ENCODE measurements at places on chromosomes 5 and 9. TPM values are rescaled to one million over a fixed set of nuclear protein-coding genes. Genes with fewer than 3 reads are reported as not detected.

DNA sequence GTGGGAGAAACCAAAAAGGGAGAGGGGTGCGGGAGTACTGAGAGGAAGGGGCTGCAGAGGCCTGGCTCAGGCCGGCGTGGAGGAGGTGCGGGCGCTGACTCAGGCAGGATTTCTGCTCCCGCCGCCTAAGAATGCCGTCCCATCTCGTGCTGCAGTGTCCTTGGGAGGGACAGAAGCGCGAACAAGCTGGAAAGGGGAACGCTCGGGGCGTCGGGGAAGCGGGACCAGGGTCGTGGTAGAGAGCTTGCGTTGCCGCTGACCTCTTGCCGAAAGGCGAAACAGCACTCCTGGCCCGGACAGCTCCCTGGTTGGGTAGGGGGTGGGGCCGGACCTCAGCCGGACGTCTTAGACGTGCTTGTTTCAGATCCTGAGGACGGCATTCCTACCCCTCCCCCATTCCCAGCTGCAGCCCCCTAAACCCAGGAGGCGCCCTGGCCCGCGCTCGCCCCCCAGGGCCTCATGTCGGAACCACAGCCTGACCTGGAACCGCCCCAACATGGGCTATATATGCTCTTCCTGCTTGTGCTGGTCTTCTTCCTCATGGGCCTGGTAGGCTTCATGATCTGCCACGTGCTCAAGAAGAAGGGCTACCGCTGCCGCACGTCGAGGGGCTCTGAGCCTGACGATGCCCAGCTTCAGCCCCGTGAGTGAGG is 1.1 kb downstream of the RELL2 start:
- DNase-seq, result peak; percentile 46
- H3K27me3 ChIP-seq, result no peaks in the 10 kb centered on the region
- H3K4me1 ChIP-seq, result peaks cover 23% of the 10 kb centered on the region
- no peaks in the 10 kb centered on the region for H3K36me3 ChIP-seq

- no peaks in the 10 kb centered on the region for H3K36me3 ChIP-seq
- no peaks in the 10 kb centered on the region for H3K27me3 ChIP-seq
- H3K4me3 ChIP-seq, result no peak overlapping the region
- no peaks in the 10 kb centered on the region for H3K4me1 ChIP-seq
- DNase-seq, result no peak
- H3K27ac ChIP-seq, result no peak overlapping the region
These were observed 98.4 kb downstream of the NLN start for GRCh38 chr5:65820373-65820772.

DAB2IP gene
- not detected for total RNA-seq

DNA sequence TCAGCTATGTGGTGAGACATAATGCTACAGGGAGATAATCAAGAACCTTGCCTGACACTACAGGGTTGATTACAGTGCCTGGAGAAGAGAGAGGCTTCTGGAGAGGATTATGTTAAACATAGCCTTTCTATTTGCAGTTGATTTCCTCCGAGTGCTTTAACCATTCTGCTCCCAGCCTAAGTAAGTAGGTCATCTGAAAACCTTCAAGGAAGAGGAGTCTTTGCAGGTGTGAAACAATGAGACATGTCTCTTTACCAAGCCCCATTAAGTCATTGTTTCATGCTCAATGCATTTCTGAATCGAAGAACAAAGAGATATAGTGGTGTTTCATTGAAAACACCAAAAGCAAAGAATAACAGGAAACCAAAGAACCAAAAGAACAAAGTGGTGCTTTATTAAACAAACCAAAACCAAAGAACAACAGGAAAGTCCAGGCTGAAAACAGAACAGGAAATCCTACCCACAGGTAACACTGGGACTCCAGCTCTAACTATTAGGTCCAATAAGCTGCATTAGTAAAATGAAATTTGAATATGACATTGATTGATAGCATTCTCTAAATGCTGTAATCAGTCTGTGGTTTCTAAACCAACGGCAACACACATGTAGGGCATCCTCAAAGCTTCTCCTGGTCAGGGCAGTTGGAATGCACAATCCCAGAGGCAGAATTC is 113.3 kb upstream of the SPATA31D4 start:
- no peaks in the 10 kb centered on the region for H3K4me1 ChIP-seq
- no peaks in the 10 kb centered on the region for H3K36me3 ChIP-seq
- H3K4me3 ChIP-seq, result no peak overlapping the region
- no peaks in the 10 kb centered on the region for H3K27me3 ChIP-seq
- H3K27ac ChIP-seq, result no peak overlapping the region

- DNase-seq, result peak; percentile 34
- H3K4me3 ChIP-seq, result no peak overlapping the region
- no peaks in the 10 kb centered on the region for H3K36me3 ChIP-seq
These were observed 166 bp downstream of the SEPTIN8 start for GRCh38 chr5:132776938-132777208.

PCDHA8 gene
- not detected for total RNA-seq

LHX6 gene
- total RNA-seq, result not detected

DMGDH gene
- not detected for total RNA-seq

- H3K4me3 ChIP-seq, result no peak overlapping the region
- H3K36me3 ChIP-seq, result no peaks in the 10 kb centered on the region
- DNase-seq, result no peak
- H3K27ac ChIP-seq, result no peak overlapping the region
These were observed 40.0 kb downstream of the PTGES start for GRCh38 chr9:129712634-129713401.

DNA sequence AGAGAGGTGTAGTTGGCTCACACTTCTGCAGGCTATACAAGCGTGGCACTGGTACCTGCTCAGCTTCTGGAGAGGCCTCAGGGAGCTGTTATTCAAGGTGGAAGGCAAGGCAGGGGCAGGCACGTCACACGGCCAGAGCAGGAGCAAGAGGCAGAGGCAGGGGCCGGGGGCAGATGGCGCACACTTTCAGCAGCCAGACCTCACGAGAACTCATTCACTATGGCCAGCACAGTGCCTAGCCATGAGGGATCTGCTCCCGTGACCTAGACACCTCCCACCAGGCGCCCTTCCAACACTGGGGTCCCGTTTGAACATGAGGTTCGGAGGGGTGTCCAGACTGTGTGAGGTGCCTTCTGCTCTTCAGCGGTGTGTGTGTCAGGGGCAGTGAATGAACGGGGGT is 71.0 kb upstream of the FCN1 start:
- H3K4me3 ChIP-seq, result no peak overlapping the region
- no peaks in the 10 kb centered on the region for H3K27me3 ChIP-seq
- H3K4me1 ChIP-seq, result no peaks in the 10 kb centered on the region
- no peak overlapping the region for H3K27ac ChIP-seq
- no peak for DNase-seq

DNA sequence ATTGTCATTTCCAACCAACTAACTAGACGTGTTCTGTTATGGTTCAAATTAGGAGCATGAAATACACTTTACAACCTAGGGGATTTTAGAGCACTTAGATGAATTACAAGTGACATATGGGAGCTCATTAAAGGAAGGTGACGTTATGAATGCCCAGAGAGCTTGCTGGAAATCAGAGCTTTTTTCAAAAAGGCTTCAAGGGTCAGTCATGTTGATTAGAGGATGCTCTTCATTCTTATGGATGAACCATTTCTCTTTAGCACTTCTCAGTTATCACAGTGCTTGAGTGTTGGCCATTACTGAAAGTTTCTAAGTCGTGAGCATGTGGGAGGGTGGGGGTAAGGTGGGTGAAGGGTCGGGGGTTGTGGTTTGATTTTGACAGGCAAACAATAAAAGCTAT is 1245.5 kb upstream of the DMAC1 start:
- DNase-seq, result no peak
- no peak overlapping the region for H3K27ac ChIP-seq
- H3K4me1 ChIP-seq, result no peaks in the 10 kb centered on the region

DNA sequence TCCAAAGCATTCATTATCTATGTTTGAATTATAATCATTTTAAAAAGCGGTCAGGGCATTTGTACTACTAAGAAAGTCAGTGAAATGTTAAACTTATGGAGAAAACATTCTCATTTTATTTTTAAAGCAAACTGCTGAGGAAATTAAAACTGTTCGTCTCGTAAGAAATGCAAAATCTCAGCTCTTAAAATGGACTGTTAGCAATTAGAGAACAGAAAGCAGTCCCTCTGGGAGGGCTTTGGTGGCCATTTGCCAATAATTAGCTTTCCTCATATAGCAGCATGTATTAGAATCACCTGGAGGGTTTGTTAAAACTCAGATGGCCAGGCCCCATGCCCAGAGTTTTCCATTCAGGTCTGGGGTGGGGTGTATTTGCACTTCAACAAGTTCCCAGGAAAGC is 120.7 kb upstream of the RASEF start:
- no peaks in the 10 kb centered on the region for H3K27me3 ChIP-seq
- DNase-seq, result no peak

DNA sequence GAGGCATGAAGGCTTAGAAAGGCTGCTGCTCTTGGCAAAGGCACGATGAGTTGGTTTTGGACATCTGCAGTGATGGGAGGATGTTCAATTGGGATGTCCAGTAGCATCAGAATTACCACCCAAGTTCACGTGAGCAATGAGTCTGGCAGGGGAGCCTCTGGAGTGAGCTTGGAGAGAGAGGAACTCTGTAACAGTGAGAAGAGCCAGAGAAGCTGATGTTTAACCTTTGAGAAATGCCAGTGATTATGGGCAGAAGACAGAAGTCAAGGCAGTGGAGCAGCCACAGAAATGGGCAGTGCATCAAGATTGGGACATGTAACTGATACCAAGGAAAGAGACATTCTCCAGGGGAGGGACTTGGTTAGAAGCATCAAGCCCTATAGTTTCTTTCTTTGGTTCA is 39.8 kb downstream of the SEC61B start:
- H3K27ac ChIP-seq, result no peak overlapping the region
- no peaks in the 10 kb centered on the region for H3K36me3 ChIP-seq
- H3K4me3 ChIP-seq, result no peak overlapping the region
- H3K4me1 ChIP-seq, result peaks cover 4% of the 10 kb centered on the region

DNA sequence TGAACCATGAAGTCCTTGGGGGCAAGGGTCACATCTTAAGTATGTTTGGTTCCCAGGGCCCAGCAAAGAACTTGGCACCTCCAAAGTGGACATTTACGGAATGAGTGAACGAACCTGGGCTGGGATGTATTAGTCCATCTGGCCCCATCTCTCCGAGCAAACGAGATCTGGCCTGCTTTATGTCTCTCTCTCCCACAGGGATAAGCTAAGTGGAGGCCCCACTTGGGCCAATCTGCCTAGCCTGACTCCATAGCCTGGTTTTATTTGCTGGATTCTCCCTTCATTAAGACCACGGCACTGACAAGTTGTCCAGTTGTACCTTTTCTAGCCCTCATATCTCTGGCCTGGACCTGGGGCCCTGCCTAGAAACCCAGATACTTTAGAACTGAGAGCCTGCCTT is 2.1 kb downstream of the TTLL11 start:
- no peak overlapping the region for H3K4me3 ChIP-seq
- H3K4me1 ChIP-seq, result peaks cover 26% of the 10 kb centered on the region
- H3K27me3 ChIP-seq, result no peaks in the 10 kb centered on the region

DNA sequence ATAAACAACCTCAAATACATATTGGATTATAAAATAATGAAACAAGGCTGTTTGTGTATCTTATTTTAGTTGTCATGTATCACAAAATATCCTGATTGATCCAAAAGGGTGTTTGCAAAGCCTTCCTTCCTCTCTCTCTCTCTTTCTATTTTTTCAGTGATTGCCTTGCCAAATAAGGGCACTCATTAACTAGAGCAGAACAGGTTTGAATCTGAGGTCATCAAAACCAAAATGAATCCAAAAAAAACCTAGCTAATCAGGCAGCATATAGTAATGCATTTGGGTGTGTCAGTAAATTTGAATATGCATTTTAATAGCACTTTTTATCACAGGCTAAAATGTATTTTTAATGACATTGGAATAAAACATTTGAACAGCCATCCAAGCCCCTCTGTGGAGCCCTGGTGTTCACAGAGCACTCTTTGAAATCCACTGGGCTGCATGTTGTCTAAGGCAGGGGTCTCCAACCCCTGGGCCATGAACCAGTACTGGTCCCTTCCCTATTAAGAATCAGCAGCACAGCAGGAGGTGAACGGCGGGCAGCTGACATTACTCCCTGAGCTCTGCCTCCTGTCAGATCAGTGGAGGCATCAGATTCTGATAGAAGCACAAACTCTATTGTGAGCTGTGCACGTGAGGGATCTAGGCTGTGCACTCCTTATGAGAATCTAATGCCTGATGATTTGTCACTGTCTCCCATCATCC is 171.8 kb upstream of the RAI14 start:
- no peaks in the 10 kb centered on the region for H3K27me3 ChIP-seq
- no peak overlapping the region for H3K27ac ChIP-seq
- no peak for DNase-seq
- no peaks in the 10 kb centered on the region for H3K36me3 ChIP-seq
- no peak overlapping the region for H3K4me3 ChIP-seq

Measured in naive thymus-derived CD4-positive, alpha-beta T cell (primary cell).